Cardiac muscle cell (in vitro differentiated cells and primary cell): ENCODE measurements at places on chromosomes 2 and 18. TPM values are rescaled to one million over a fixed set of nuclear protein-coding genes. Genes with fewer than 3 reads are reported as not detected.

GRCh38 chr2:28129955-28130695, 239.6 kb downstream of the BABAM2 start:
- DNase-seq = peak; percentile 15
- no peaks in the 10 kb centered on the region for H3K27me3 ChIP-seq
- no peaks in the 10 kb centered on the region for H3K36me3 ChIP-seq
- no peak overlapping the region for H3K4me3 ChIP-seq

- H3K27me3 ChIP-seq = no peaks in the 10 kb centered on the region
- H3K4me3 ChIP-seq = no peak overlapping the region
- peaks cover 27% of the 10 kb centered on the region for H3K4me1 ChIP-seq
- H3K36me3 ChIP-seq = no peaks in the 10 kb centered on the region
- no peak overlapping the region for H3K27ac ChIP-seq
Observed at GRCh38 chr2:191167766-191168165, 17.0 kb upstream of the STAT4 start.

- DNase-seq = no peak
- H3K27me3 ChIP-seq = no peaks in the 10 kb centered on the region
- no peaks in the 10 kb centered on the region for H3K4me1 ChIP-seq
- H3K4me3 ChIP-seq = no peak overlapping the region
Observed at GRCh38 chr2:77228391-77228790, 293.8 kb downstream of the LRRTM4 start.

DNA sequence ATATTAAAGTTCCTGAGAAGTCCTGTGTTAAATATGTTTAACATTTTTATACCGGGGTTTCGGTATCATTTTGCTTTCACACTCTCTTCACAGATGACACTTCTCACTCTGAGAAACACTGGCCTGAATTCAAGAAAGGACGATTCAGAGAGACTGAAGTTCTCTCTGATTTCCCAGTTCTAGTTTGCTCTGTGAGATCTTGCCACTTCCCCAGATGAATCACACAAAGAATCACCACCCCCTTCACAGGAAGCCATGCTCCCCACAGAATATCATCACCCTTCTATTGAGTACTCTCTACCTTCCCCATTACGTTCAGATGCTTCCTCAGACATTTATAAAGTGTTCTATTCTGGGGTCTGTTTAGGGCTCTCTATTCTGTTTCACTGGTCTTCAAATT, 16.1 kb upstream of the CD207 start:
- no peak overlapping the region for H3K4me3 ChIP-seq
- H3K36me3 ChIP-seq = no peaks in the 10 kb centered on the region
- H3K27ac ChIP-seq = no peak overlapping the region
- DNase-seq = no peak
- H3K4me1 ChIP-seq = no peaks in the 10 kb centered on the region

DNA sequence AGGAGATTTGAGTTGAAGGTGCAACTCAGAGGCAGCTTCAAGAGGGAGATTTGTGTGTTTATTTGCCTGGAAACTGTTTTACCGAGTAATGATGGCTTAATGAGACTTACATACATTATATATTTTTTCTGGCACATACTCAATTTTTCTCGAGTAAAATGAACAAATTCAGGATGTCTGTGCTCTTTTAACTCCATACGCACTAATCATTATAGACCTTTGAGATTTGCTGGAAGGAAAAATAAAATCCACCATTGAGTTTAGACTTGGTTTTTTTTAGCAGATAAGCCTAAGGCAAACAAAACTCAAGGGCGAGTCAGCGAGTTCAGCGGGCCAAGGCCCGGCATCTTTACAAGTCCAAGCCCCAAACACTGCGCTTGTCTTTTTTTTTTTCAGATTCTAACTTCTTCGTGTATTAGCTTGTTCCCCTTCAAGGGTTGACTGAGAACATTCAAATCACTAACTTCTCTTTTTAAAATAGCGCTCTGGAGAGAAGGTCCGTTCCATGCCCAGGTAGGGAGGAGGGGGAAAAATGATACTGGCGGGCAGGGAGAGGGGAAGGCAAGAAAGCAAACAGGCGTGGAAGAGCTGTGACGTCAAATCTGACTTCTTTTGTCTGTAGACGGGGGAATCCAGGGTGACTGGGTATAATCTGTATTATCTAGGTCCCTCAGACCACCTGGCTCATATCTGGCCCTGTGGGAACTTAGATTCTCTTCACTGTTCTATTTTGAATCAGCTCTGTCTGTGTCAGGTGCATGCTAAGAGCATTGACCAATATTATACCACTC, 72.7 kb upstream of the MAP3K20 start:
- no peak overlapping the region for H3K4me3 ChIP-seq
- H3K4me1 ChIP-seq = peaks cover 22% of the 10 kb centered on the region
- no peak overlapping the region for H3K27ac ChIP-seq
- no peaks in the 10 kb centered on the region for H3K36me3 ChIP-seq

Gene REG3G
- not detected in 2 replicates for polyA plus RNA-seq

Gene ELOA2
- polyA plus RNA-seq = 0.32 TPM in 1 of 2 replicates, not detected in the other

Gene CCDC68
- polyA plus RNA-seq = 0.04 and 1.9 TPM in 2 replicates

Gene MYL12A
- 321 and 420 TPM in 2 replicates for polyA plus RNA-seq

Gene TCF23
- polyA plus RNA-seq = not detected in 2 replicates

Gene CHRND
- polyA plus RNA-seq = 0.05 TPM in 1 of 2 replicates, not detected in the other
